Activated CD4-positive, alpha-beta memory T cell treated with anti-CD3 and anti-CD28 coated beads, Interleukin-2, amount 10 ng/mL, durations not matched to agents 7 days and 5 days (primary cell): ENCODE measurements at places on chromosomes 3 and 15. TPM values are rescaled to one million over a fixed set of nuclear protein-coding genes. Genes with fewer than 3 reads are reported as not detected.

GRCh38 chr15:36066757-36067156 is 512.7 kb upstream of the CDIN1 start:
- DNase-seq: no peak

GRCh38 chr3:65334045-65334665 is 646.4 kb upstream of the ADAMTS9 start:
- no peak for DNase-seq

- no peak for DNase-seq
Measured at GRCh38 chr15:38921471-38921870, 356.9 kb upstream of the RASGRP1 start.

DNA sequence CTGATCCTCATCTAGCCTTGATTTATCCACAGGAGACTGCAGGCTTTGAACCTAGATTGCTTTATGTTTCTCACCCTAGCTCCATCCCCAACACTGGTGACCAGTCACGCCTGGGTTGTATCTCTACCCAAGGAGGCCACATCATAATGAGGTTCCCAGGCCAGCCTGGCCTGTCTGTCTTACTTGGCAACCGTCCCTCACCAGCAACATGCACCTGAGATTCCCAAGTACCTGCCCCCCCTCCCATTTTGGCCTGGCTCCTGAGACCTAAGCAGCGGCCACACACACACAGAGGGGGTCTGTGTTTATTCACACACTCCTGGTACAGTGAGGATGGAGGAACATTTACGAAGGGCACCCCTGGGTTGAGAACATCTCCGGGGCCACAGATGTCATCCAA is 2.4 kb downstream of the CAMK2N2 start:
- DNase-seq: no peak

ALDH1A2 gene
- 0.63 TPM for total RNA-seq

FOXB1 gene
- 5.2 TPM for total RNA-seq

ARPP21 gene
- total RNA-seq: not detected
